Stomach (tissue), 19 donors: ENCODE measurements at places on chromosomes 11 and 22. TPM values are rescaled to one million over a fixed set of nuclear protein-coding genes. Genes with fewer than 3 reads are reported as not detected.

DNA sequence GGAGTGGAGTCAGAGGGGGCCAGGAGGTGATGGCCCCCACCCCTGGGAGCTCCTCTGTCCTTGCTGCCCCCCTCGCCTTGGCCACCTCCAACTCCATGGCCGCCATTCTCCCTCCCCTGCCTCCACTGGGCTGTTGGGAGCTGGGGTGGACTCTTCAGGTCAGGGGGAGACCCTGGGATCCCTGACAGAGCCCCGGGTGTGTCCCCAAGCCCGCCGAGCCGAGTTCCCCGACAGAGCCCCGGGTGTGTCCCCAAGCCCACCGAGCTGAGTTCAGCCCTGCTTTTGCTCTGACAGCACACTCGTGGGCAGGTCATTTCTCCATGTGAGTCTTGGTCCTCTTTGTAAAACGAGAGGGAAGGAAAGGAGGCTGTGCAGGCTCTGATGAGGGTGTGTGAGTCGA is 13.2 kb upstream of the PARVG start:
- no peak for DNase-seq

GRCh38 chr11:1763796-1764661 is at the start of gene CTSD:
Gene CTSD, minus strand, starts transcription at chr11:1763927. Its CDS starts 68 bp downstream, at chr11:1763859.
- DNase-seq: peak; percentile 94

- no peak for DNase-seq
Measured at GRCh38 chr11:95711945-95712221, 77.7 kb downstream of the FAM76B start.

DNA sequence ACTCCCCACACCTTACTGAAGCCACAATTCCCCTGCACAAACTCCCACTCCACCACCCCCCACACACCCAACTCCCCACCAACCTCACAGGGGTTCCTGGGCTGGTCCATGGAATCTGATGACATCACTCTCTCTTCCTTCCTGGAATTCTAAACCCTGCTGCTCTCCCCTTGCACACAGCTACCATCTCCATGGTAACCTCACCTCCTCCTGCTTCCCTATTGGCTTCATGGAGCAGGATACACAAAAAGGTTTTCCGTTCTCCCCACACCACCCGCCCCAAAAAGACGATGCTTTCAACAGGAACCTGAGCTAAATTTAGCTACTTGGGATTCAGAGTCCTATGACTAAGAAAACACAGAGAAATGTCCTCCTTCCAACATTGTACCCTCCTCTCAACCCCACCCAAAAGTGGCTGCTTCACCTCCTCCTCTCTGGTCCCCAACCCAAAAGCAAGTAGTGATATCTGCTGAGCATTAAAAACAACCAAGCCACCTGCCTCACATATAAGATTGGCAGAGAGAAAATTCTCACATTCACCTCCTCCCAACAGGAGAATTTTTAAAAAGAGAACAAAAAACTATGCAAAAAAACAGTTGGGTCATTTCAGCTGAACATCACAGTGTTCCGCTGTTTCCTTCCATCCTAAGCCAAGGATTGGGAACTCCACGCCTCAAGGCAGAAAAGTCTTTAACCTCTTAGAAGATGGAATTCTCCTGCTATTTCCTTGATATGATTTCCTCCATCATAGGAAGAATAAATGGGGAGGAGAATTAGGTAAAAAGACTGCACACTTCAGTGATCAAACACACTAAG is 66.9 kb downstream of the RBFOX2 start:
- DNase-seq: no peak

DNA sequence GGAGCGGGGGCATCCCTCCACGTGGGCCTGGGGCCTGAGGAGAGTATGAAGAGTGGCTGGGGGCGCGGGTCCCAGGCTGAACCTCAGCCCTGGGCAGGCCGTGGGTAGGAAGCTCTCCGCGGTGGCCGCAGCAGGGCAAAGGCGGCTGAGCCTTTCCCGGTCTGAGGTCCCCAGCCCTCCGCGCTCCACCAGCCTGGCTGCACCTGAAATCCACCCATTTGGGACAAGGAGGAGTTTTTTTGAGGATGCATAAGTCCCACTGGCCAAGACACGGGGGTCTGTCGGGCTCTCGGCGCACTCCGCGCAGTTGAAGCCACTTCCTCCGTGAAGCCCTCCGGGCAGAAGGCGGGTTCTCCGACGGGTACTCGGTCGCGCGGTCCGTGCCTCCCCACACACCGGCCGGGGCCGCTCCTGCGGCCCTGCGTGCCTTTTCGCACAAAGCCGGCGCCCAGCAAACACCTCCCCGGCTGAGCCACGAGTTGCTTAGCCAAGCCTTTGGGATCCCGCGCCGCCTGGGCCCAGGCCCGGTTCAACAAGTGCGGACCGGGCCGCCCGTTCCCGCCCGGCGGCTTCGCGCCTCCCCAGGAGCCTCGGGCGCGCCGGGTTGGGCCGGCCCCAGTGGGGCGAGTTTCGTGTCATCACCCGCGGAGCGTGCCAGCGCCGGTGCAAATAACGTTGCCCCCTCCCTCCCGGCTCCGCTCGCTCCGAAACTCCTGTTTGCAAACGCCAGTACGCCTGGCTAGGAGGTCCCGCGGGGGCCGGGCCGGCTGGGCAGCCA is 666 bp upstream of the OVOL1 start:
- DNase-seq: peak; percentile 59

- DNase-seq: no peak
Measured at GRCh38 chr11:19055016-19055415, 5.5 kb downstream of the MRGPRX2 start.

DNA sequence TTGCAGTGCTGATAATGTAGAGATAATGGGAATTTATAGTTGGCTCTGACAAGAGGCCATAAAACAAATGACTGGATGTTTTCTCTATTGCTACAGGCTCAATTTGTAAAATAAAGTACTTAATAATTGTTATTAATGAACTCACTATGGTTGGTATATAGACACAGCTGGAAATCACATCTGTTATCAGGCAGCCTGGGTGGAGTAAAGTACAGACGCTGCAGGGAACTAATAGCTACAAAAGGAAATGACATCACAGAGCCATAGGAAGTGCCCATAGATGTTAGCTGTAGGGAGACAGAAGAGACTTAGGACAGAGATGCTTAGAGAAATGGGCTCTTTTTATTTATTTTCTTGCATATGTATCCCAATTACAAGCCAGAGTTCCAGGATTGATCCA is 81.0 kb upstream of the SNX19 start:
- no peak for DNase-seq

- no peak for DNase-seq
Measured at GRCh38 chr11:64027651-64028397, 7.9 kb upstream of the FLRT1 start.

DNA sequence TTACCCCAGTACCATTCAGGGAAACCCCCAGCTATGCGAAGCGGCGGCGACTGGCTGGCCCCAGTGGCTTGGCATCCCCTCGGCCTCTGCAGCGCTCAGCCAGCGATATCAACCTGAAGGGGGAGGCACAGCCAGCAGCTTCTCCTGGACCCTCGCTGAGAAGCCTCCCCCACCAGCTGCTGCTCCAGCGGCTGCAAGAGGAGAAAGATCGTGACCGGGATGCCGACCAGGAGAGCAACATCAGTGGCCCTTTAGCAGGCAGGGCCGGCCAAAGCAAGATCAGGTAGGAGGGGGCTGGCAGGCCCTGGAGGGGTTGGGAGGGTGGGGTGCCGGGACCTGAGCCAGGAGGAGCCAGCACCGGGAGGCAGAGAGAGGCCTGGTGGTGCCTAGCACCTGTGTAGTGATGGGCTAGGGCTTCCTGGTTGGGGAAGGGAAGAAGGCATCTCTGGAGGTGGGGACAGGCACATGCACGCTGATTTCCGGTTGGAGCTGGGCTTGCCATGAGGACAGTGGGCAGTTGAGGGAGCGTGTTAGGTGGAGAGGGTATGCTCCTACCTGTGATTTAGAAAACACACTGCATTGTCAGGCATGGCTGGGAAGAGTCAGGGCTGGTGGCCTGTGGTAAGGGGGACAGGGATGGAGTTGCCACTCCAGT is 22.3 kb downstream of the SHANK3 start:
- DNase-seq: no peak

DNA sequence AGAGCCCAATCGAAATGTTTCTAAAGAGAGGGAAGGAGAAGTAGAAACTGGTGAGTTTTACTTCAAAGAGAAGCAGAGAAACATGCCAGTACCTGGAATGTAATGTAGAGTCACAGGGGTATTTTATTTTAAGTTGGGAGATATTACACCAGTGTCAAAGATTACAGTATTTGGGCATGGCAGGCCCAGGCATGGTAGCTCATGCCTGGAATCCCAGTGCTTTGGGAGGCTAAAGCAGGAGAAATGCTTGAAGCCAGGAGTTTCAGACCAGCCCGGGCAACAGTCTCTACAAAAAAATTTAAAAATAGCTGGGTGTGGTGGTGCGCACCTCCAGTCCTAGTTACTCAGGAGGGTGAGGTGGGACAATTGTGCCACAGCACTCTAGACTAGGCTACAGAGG is 2.7 kb downstream of the SYCE3 start:
- DNase-seq: no peak

DNA sequence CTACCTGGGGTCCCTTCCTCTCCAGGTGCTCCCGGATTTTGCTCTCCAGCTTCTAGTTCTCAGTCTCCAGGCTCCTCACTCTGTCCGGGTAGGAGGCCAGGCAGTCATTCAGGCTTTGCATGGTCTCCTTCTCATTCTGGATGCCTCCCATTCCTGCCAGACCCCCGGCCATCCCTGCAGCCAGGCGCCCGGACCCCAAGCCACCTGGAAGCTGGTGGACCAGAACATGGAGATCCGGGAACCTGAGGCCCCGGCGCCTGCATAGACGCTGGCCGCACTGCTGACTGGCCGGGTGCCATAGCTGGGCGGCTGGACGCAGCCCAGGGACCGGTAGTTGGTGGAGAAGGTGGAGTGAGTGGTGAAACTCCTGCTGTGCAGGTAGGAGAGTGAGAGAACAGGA is 8.0 kb upstream of the OR52L1 start:
- DNase-seq: no peak

GRCh38 chr11:2346586-2347307 is 30.4 kb upstream of the CD81 start:
- no peak for DNase-seq

DNA sequence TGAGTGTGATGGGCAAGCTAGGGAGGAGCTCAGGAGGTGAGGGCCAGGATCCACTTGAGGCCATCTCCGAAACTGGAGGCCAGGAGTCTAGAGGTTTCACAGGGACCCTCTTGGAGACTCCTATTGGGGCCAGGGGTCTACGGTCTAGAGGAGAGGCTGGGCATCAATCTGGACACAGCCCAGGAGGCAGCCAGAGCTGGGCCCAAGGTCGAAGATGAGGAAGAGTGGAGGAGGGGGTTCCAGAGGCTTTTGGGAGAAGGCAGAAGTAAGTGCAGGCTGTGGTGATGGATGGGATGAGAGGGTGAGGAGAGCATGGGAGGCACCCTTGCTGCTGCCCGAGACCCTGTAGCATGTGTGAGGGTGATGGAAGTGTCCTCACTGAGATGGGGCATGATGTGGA is 56.6 kb downstream of the LRRC32 start:
- no peak for DNase-seq

- DNase-seq: peak; percentile 87
Measured at GRCh38 chr11:65224930-65225278, 36.9 kb upstream of the POLA2 start.

- DNase-seq: no peak
Measured at GRCh38 chr11:10017911-10018310, 276.1 kb downstream of the SBF2 start.

APOBEC3G gene
- 7.0 TPM for polyA plus RNA-seq

CARD10 gene
- polyA plus RNA-seq: 13.6 TPM

CYP2R1 gene
- polyA plus RNA-seq: 32.0 TPM

RFPL2 gene
- not detected for polyA plus RNA-seq

DNAJB7 gene
- not detected for polyA plus RNA-seq

OR5B21 gene
- not detected for polyA plus RNA-seq

SYT8 gene
- polyA plus RNA-seq: 77.3 TPM

SLC17A6 gene
- not detected for polyA plus RNA-seq

TESMIN gene
- polyA plus RNA-seq: 3.3 TPM
